ENCODE measurements at places on chromosomes 6 and 20.

- no peak for DNase-seq
Observed at GRCh38 chr6:75098709-75099108, 107.1 kb downstream of the COL12A1 start.

DNA sequence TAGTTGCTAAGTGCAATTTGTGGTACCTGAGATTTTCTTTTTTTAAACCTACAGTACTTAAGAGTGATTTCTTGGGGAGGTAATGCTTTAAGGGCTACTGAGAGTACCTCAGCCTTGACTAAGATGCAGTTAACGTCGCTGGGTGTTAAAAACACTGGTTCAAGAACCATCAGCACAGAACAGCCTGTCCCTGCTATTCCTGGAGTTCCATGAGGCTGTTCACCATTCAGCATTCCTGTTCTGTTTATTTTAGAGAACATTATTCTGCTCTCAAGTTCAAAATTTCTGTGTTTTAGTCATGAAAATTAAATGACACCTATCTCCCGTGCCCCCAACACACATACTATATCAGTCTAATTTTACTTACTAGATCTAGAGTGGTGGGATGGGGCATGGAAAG, 1.7 kb upstream of the PRELID3B start:
- no peak for DNase-seq

GRCh38 chr20:29410806-29411457, 1846.5 kb upstream of the DEFB115 start:
- DNase-seq, result no peak

- DNase-seq, result no peak
Observed at GRCh38 chr20:46182276-46183200, 64.4 kb downstream of the CD40 start.

Data from NCI-H1105 treated with DMSO at 0.1 percent for 48 hours (cell line).